Neural crest cell (in vitro differentiated cells): ENCODE measurements at places on chromosomes 11 and 22.

GRCh38 chr22:43418079-43418825 lies 6.4 kb downstream of the MPPED1 start:
- no peak for DNase-seq

DNA sequence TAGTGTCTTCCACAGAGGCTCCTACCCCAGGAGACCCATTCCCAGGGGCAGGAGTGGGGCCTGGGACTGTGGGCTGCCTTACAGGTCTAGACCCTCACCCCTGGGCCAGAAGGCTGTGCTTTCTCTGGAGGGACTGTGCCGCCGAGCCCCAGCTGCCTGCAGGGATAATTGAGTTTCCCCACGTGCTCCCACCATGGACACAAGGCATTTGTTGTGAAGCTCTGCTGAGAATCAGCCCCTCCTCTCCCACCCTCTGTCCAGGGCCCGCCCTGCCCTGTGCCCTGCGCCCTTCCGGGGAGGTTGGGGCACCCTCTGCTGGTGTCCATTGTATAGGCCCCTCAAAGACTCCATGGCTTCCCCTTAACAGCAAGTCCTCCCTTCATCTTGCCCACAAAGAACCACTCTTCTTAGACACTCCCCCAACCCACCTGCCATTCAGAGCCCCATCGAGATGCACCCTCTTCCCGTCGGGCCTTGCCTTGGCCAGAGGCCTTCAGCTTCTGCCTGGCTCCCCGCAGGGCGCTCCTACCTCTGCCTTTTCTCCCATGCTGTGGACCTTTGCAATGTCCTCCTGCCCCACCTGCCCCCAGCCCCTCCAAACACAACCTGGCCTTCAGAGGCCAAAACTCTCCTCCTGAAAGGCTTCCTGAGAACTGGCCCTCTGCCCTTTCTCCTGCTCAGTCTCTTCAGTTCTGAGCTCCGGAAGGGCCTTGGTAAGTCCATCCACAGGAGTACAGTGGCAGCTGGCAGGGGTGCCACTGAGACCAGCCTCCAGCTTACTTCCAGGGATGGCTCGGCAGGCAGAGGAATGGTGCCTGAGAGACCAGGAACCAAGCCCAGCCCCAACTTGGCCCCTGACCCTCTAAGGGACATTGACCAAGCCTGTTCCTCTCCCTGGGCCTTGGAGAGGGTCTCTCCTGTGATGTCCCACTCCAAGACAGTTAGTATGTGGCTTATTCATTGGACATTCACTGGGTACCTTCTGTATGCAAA lies 22.4 kb downstream of the DUSP8 start:
- no peak for DNase-seq

GRCh38 chr11:123740787-123741158 lies 687 bp downstream of the ZNF202 start:
- DNase-seq, result no peak

DNA sequence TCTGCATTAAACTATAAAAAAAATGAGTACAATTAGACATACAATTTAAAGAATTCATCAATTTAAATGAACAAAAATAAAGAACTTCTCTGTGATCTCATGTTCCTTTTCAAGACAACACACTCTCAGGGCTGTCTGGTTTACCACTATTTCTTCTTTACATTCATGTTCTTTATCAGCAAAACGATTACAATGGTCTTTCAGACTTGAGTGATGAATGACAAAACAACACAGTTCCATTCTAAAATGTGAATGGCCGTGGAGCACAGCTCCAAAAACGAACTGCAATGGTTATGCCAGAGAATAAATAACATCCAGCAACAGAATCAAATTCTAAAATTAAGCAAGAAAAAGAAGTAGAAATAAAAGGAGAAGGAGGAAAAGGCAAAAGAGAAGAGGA lies 113.1 kb downstream of the CADM1 start:
- no peak for DNase-seq

DNA sequence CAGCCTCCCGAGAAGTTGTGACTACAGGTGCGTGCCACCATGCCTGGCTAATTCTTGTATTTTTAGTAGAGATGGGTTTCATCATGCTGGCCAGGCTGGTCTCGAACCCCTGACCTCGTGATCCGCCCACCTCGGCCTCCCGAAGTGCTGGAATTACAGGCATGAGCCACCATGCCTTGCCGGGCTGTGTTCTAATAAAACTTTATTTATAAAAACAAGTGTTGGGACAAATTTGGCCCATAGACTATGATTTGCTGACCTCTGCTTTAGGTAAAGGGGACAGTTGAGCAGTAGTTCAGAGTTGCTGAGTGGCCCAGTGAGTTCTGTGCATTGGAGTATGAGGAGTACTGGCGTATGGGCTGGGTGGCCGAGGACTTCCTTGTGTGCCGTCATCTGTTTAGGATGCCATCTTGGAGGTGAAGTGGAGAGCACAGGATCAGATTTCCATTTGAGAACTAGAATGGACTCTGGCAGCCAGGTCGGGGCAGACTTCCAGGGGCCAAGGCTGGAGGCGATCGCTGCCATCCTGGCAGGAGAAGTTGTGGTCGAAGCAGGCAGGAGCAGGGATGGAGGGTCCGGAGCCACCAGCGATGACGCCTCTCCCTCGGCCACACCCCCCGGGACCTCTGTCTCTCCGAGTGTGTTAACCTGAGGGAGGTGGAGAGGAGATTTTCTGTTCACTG lies 43.8 kb downstream of the FBLN1 start:
- no peak for DNase-seq

DNA sequence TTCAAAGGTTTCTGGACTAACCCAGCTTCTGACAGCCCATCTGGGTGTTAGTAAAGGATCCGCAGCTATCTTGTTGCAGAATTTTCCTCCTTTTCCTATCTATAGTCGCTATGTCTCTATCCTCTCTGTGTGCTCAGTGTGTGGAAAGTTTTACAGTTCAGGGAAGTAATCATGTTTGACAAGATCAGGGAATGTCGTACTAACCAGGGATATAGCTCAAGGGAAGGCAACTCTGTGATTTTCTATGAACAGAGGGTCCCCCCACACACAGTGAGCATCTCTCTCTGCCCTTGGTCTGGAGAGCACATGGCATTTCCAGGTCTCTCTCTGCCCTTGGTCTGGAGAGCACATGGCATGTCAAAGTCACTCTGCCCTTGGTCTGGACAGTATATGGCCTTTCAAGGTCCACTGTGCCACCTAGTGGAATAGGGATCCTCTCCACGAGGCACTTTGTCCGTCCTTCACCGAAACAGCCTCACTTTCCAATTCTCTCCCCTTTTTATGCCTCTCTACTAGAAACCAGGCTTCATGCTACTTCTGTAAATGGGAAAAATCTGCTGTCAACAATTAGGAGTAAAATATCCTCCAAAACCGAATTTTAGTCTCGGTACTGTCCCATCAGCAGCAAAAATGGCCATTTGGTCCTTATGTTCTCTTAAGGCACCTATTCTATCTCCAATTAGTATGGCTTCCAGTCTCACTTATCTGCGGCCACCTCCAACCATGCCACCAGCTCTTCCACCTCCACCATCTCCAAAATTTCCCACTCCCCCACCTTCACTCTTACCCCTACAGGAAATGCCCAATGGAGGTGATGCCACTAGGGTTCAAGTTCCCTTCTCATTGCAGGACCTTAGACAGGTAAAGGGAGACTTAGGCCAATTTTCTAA lies 88.7 kb downstream of the IGLL5 start:
- DNase-seq, result no peak

- no peak for DNase-seq
These were observed 33.5 kb upstream of the RTL6 start for GRCh38 chr22:44531487-44531886.
